Ureter (tissue), 1 donor: ENCODE measurements at places on chromosomes 11 and 22. TPM values are rescaled to one million over a fixed set of nuclear protein-coding genes. Genes with fewer than 3 reads are reported as not detected.
A peak's percentile ranks its signal among the peaks of the same experiment; 100 is the strongest.

The NEFH gene
- total RNA-seq = 0.86 TPM

The TSPAN32 gene
- 4.3 TPM for total RNA-seq

The PRR33 gene
- total RNA-seq = not detected

The CD3D gene
- 10.4 TPM for total RNA-seq

The CCDC87 gene
- total RNA-seq = 0.55 TPM

The FAM227A gene
- total RNA-seq = 6.1 TPM

GRCh38 chr11:133346137-133346536 is 186.2 kb downstream of the OPCML start:
- no peak for DNase-seq

DNA sequence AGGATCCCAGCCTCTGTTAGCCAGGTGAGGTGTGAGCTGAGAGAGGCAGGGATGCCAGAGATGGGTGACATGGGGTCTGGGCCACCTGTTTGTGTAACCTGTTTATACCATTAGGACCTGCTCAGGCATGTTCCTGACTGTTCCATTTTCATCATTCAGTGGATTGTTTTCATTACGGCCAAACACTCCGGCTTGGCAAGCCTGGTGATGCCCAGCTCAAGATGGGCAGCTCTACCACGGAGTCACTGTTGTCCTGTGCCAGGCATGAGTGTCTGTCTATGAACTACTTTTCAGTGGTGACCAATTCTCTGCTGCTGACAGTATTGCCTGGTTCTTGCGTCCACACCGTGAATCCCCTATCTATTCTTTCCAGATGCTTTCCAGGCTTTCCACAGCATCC is 71.5 kb upstream of the SLC22A12 start:
- no peak for DNase-seq

DNA sequence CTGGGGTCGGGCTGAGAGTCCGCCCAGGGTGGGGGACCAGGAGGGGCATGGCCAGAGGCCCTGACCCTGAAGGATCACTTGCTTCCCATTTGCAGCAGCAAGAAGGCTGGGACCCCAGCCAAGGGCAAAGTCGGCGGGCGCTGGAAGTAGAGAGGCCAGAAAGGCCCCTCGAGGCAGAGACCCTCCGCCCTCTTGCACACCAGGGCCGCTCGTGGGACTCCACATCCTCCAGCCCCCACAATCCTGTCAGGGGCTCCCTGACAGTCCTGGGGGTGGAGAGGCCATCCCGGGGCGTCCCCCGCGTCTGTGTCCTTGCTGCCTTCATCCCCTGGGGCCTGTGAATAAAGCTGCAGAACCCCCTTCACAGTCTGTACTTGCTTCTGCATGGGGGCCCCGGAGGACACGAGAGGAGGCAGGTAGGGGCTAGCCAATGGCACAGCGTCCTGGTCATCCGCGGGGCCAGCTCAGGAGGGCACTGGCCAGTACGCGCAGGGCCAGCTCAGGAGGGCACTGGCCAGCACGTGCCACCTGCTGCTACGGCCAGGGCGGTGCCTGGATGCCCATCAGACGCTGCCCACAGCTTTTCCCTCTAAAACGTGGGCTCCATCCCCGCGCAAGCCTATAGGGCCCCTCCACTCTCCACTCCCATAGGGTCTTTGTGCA is 8.7 kb upstream of the MRPL23 start:
- peak; percentile 37 for DNase-seq

GRCh38 chr11:24386546-24387397 is 110.1 kb upstream of the LUZP2 start:
- no peak for DNase-seq

- no peak for DNase-seq
Observed at GRCh38 chr11:99814021-99814420, 793.3 kb downstream of the CNTN5 start.

DNA sequence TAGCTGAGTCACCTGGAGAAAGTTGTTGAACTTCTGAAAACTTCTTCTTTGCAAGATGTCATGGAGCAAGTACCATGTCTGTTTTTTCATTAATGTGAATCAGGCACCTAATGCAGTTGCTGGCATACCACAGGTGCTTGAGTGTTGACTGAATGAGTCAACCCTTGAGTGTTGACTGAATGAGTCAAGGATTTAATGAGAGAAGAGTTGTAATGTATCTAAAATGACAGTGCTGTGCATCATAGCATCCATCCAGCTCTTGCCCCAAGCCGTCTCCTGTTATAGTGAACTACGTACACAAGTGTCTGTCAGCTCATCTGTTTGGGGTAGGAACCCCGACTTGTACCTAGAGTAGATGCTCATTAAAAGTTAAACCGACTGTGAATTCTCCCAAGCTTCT is 93.1 kb downstream of the CWC15 start:
- no peak for DNase-seq

GRCh38 chr11:117564321-117564720 is 232.7 kb downstream of the DSCAML1 start:
- no peak for DNase-seq

DNA sequence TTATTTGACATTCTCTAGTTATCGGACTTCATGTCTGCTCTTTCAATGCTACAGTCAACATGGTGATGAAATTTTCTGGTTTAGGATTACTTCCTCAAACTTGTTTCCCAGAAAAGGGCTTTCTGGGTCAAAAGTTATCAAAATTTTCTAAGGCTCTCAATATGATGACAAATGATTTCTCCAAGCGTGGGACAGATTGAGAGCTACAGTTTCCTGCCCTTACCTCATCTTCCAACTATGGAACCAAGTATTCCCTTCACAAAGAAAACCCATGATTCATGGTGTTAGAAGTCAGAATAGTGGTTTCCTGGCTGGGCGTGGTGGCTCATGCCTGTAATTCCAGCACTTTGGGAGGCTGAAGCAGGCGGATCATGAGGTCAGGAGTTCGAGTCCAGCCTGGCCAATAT is 17.8 kb downstream of the MYO18B start:
- no peak for DNase-seq

GRCh38 chr22:40425082-40425481 is 54.7 kb downstream of the SGSM3 start:
- DNase-seq = no peak

DNA sequence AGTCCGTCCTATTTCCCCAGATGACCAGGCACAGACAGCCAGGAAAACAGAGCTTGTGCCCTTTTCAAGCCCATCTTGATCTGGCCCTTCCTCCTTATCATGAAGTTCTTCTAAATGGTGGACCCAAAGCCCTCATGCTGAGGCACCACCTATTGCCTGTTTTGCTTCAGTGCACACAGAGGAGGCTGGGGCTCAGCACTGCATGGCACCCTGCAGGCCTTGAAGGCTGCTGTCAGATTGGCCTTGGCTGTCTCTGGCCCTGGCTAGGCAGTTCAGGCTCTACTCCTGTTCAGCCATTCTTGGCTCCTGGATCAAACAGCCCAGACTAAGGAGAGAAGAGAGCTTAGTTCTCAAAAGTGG is 49.2 kb downstream of the OTOG start:
- peak; percentile 18 for DNase-seq

- DNase-seq = no peak
Observed at GRCh38 chr22:36733271-36733670, 29.7 kb upstream of the CACNG2 start.

GRCh38 chr11:11363674-11364073 is 10.6 kb upstream of the CSNK2A3 start:
- DNase-seq = no peak

DNA sequence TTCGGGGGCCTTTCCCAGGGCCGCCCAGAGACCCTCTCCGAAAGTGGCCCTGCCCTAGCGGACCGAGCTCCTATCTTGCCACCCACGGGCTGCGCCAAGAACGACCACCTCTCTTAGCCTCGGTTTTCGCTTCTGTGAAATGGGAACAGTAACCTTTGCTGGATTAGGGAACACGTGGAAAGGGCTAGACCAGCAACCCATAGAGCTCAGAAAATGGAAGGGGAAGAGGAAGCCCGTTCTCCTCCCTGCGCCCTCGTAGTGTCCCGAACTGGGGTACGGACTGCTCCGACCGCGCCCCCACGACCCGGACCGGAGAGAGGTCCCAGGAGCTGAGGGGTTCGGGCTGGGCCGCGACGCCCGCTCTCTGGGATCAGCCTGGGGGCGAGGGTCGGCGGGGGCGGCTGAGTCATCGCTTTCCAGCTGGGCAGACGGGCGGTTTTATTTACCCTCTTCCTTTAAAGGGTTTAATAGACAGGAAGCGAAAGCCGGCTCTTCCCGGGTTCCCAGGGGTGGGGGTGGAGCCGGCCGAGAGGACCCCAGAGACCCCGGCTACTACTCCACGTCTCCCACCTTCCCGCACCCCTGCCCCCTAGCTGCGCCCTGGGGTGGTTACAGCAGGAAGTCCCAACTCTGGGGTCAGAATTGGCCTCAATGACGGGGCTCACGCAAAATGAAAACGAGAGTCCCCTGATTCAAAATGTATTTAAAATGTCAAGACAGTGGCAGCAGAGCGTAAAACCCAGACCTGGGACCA is 907 bp upstream of the PHLDA2 start:
- no peak for DNase-seq

DNA sequence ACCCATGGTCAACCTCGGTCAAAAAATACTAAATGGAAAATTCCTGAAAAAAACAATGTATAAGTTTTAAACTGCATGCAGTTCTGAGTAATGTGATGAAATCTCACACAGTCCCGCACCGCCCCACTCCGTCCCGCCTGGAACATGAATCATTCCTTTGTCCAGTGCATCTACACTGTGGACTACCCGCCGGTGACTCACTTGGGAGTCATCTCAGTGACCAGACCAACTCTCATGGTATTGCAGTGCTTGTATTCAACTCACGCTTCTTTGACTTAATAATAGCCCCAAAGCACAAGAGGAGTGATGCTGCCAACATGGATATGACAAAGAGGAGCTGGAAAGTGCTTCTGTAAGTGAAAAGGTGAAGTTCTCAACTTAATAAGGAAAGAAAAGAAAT is 48.8 kb downstream of the ARHGAP32 start:
- peak; percentile 75 for DNase-seq

- peak; percentile 27 for DNase-seq
Observed at GRCh38 chr22:47593291-47593690, 830.8 kb downstream of the TBC1D22A start.

GRCh38 chr22:47171441-47172221 is 409.2 kb downstream of the TBC1D22A start:
- DNase-seq = no peak

DNA sequence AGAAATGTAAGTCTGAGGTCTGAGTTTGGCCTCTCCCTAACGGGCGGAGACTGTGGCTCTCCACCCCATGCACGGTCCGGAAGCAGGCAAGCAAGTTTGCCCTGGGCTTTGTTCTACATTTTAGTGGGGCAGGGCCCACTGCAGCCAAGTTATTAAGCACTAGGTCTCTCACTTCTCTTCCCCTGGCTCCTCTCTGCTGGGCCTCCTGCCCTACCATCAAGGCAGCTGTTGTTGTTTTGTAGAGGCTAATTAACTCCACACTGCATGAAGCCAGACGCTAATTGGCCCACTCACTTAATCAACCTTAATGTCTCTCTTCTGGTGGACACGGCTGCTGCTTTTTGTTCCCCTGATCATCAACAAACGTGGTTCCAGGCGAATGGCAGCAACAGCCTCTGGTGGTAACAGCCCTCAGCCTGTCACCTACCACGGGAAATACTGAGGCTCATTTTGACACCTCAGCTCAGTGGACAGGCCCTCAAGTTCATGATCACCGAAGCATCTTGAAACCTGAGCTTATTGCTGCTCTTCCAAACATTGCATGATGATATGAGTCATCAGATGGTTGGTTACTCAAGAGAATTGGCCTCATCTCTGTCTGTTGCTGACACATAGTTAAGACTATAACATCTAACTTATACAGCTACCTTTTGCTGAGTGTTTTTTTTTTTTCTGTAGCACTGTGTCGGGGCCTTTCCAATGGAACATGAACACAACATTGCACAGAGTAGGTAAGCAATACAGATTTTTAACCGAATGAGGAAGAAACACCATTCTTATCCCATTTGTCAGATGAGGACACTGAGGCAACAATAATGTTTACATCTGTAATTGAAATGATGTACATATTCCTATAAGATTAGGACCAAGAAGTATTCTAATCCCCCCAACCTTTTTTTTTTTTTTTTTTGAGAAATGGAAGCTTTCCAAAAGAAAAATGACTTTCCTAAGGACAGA is 20.8 kb upstream of the LMO2 start:
- DNase-seq = no peak

DNA sequence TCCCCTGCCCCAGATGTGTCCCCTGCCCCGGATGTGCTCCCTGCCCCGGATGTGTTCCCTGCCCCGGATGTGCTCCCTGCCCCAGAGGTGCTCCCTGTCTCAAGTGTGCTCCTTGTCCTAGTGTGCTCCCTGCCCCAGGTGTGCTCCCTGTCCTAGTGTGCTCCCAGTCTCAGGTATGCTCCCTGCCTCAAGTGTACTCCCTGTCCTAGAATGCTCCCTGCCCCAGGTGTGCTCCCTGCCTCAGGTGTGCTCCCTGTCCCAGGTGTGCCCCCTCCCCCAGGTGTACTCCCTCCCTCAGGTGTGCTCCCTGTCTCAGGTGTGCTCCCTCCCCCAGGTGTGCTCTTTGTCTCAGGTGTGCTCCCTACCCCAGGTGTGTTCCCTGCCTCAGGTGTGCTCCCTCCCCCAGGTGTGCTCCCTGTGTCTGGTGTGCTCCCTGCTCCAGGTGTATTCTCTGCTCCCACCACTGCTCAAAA is 48.7 kb upstream of the RASD2 start:
- no peak for DNase-seq

GRCh38 chr11:110070176-110070575 is 23.0 kb upstream of the ZC3H12C start:
- no peak for DNase-seq

DNA sequence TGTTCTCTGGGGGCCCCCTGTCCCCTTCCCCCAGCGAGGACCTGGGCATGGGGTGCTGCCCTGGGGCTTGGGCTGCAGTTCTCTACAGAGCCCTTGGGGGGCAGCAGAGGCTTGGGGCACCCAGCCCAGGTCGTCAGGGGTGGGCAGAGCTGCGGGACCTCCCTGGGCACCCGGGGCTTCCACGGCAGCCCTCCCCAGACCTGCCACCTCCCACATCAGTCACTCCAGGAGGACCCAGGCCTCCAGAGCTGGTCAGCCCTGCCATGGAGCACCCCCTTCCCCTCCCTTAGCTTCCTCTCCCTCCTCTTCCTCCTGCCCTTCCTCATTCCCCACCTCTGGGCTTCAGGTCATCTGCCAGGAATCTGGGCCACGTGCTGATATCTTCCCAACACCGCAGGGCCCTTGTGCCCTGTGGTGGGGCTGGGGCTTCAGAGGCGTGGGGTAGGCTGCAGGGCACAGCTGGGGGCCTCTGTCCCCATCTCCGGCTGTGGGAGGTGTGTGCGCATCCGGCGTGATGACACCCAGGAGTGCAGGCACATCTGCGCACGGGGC is 5.8 kb downstream of the TSPAN4 start:
- DNase-seq = no peak

- no peak for DNase-seq
Observed at GRCh38 chr22:31719850-31720471, 30.0 kb downstream of the PRR14L start.
